NCI-H2081 treated with DMSO at 0.1 percent for 48 hours (cell line): ENCODE measurements at places on chromosomes 7 and 10.

- no peak for DNase-seq
Measured at GRCh38 chr10:6044751-6045313, 17.3 kb downstream of the IL2RA start.

- DNase-seq: no peak
Measured at GRCh38 chr7:95951531-95951930, 179.2 kb downstream of the DYNC1I1 start.

GRCh38 chr7:158386866-158387545 lies 200.6 kb downstream of the PTPRN2 start:
- no peak for DNase-seq

DNA sequence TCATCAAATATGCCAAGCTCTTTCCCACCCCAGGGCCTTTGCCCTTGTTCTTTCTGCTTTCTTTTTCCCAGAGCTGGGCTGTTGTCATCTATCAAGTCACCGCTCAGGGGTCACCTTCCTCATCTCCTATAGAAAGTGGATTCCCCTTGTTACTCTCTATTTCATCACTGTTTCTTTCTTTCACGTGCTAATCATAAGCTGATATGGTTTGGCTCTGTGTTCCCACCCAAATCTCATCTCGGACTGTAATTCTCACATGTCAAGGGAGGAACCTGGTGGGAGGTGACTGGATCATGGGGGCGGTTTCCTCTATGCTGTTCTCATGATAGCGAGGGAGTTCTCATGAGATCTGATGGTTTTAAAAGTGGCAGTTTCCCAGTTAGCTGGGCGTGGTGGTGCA lies 17.0 kb upstream of the TIAL1 start:
- DNase-seq: no peak

- DNase-seq: no peak
Measured at GRCh38 chr7:12968836-12969422, 281.5 kb downstream of the ARL4A start.

- DNase-seq: no peak
Measured at GRCh38 chr10:47167591-47167990, 132.4 kb upstream of the GDF10 start.

DNA sequence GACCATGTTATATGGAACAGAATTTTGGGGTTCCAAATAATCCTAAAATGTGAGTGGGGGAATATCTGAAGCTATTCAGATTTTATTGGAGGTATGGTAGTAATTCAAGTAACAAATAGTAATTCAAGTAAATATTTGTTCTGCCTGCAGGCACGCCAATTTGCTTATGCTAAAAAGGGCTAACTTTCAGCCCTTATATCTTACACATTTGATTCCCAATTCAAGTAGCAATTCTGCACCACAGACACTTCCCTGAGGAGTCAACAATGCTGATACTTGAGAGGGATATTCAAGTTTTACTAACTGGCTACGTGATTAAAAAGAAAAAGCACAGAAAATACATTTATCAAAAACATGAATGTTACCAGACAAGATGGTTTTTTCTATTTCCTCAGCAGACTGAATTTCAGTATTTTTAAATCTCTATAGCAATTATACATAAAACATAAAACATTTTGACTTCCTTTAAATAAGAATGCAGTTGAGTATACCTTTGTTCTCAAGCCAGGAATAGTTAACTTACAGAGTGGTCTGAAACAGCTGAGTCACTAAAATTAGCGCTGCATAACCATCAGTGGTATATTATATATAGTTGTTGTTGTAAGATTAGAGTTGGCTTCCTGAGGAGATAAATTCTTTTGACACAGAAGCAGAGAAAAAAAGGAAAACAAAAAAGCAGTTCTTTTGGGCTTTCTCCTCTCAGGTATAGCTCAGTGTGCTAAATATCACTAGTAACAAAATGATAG lies 33.9 kb downstream of the MTPN start:
- DNase-seq: no peak

- no peak for DNase-seq
Measured at GRCh38 chr7:151780631-151781030, 96.3 kb downstream of the PRKAG2 start.

- DNase-seq: no peak
Measured at GRCh38 chr7:88455696-88456095, 149.0 kb upstream of the STEAP4 start.

DNA sequence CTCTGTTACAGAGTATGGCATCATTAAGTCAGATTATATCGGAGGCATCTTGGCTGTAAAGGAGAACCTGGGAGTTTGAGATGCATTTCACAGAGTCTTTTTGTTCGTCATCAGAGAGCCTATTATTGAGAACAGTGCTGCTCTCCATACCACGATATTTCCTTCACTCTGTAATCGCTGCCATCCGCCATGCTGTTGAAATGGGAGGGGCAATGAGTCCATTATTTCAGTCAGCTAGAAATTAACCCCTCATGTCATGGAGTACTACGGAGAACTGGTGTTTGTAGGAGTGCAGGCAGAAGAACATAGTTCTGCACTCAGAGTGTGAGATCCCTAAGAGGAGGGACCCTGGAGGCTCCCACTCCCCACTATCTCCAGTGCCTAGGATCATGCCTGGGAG lies 59.2 kb downstream of the SLC16A12 start:
- no peak for DNase-seq

DNA sequence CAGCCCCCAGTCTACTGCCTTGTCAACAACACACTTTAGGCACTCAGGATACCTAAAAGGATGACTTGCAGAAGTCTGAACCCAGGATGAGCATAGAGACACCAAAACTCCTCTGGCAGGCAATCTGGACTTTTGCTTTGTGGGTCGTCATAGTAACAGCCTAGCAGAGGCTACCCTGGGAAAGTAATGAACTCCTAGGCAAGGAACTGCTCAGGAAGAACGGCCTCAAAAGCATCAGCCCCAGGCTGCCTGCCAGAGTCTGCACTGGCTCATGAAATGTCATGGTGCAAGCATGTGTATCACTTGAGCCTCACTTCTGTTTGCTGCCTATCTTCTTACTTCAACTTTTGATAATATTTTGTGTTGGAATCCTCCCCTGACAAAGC lies 715.1 kb downstream of the GRID1 start:
- DNase-seq: no peak

GRCh38 chr7:22082553-22082885 lies 136.8 kb upstream of the CDCA7L start:
- DNase-seq: no peak

DNA sequence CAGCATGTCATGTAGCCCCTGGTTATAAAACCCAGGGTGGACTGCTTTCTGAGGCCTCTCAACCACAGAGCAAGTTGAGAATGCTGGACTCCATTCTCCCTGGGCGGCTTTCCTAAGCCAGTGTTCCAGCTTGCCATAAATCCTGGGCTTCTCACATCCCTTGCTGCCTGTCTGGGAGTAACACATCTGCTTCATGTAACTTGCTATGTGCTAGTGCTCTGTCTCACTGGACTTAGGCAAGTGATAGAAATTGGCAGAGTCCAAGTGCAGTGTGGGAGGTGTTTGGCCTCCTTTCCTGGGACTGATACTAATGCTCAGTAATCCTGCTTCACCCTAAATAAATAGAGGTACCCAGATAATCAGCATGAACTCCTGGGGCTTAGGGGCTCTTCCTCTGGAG lies 277.1 kb upstream of the POM121L12 start:
- DNase-seq: no peak

DNA sequence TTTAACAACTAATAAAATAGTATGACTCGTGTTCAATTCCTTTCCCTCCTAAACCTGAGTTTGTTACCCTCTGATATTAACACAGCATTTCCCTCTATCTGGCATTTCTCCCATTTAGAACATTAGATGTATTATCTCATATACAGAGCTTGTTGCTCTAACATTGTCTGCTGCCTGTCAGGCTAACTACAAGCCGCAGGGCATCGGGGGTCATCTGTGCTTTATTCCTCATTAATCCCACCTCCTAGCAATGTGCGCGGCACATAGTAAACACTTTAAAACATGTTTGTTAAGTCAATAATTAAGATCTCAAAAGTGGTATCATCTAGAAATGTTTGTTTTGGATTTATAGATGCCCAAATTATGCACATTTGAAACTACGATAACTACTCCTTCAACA lies 52.9 kb upstream of the NEBL start:
- DNase-seq: no peak

DNA sequence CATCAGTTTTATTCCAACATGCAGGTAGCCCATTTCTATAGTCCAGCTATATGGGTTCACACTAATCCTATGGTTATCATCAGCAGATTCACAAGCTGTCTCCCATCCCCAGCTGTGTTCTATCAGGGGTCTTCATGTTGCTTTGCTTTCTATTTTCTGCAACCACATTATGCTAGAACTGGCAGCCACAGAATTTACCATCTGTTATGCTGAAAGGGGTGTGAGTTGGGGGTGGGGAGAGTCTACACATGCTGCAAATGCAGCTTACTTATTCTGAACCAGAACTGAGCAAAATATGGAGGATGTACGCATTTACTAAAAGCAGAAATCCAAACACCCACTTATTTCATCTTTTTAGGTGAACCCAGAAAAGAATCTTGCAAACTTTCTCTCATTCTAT lies 32.9 kb downstream of the SHTN1 start:
- DNase-seq: no peak

DNA sequence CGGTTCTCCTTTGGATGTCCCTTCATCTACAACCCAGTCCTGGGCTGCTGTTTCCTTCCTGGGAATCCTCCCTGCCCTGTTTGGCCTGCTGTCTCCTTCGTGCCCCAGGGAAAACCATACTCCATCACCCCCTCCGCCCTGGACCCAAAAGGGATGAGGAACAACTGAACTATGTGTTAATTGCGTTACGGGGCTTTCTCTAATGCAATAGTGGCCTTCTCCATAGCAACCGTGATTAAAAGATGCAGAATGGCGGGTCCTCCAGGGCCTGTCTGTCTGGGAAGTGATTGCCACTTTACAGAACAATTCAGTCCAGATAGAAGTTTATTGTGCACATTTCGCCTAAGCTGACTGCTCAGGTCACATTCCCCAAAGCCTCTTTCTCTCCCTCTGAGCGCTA lies 112.0 kb upstream of the FGFR2 start:
- no peak for DNase-seq

GRCh38 chr10:46542567-46543465 lies 13.6 kb downstream of the GPRIN2 start:
- DNase-seq: no peak

GRCh38 chr7:155842496-155843265 lies 30.4 kb upstream of the SHH start:
- DNase-seq: no peak

DNA sequence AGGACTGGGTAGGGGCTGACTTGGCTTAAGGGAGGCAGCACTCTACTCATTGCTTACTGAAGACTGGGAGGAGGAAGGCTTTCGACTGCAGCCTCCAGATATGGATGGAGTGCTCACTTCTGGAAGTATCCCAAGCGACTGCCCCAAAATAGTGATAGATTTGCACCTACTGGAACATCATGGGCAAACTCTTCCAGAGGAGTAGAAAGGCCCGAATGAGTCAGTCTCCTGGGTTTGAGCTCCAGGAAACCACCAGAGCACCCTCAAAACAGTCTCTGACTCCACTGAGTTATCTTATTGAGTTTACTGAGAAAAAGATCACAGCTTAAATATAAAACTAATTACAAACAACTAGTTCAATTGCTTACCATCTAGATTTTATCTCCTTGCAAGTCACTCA lies 37.2 kb upstream of the PDLIM1 start:
- DNase-seq: no peak

GRCh38 chr7:25375805-25376600 lies 147.7 kb upstream of the NPVF start:
- DNase-seq: no peak

DNA sequence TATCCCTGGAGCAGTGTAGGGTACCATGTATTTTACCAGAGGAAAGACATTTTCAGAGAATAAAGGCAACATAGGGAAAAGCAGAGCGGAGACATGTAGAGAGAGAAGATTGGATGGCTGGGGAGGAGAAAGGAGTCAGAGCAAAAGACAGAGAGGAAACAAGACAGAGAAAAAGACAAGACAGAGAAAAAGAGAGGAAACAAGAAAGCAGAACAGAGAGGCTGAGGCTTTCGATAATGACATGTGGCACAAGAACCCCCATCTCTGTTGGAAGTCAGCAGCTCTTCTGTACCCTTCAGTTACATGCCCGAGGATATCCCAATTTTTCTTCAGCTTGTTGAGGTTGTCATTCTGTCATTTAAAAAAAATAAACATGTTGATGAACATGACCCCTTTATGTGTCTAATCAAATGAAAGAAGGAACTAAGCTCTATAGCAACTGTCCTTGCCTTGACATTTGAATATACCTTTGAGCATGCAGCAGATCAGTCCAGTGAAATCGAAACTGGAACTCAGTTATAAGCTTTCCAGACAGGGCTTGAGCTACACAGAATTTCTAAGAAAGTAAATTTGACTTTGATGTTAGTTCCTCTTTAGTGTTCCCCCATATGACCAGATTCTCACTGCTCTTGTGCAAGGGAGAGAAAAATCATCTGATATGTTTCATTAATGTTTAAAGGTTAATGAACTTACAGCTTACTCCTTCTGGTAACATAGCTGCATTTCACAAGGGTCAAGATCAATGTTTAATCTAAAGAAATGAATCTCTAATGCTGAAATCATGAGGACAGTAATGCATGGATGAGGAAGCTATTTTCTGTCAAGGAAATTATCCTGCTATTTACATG lies 75.1 kb upstream of the SP4 start:
- no peak for DNase-seq

DNA sequence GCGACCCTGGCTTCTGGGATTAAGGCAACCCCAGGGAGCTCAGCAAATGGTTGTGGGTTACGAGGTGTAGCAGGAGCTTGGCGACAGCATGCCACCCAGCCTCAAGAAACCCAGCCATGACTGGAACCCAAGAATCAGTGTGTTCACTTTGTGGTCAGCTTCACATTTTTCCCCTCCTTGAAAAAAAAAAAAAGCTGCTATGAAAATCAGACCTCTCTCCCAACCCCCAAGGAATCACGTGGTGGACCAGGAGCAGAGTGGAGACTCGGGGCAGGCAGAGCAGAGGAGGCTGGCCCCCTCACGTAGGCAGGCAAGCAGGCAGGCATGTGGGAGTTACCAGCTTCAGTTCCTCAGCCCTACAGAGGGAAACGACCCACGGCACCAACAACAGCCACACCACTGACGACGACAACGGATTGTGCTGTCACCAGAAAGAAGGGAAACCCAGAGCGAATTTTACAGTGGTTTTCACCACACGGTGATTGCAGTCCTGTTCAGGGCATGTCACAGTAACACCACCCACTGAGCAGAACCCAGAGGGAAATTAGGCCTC lies 203.4 kb downstream of the SLC25A13 start:
- DNase-seq: no peak

- DNase-seq: no peak
Measured at GRCh38 chr10:6048281-6049030, 13.7 kb downstream of the IL2RA start.

- no peak for DNase-seq
Measured at GRCh38 chr10:21314111-21314626, 211.3 kb downstream of the SKIDA1 start.

DNA sequence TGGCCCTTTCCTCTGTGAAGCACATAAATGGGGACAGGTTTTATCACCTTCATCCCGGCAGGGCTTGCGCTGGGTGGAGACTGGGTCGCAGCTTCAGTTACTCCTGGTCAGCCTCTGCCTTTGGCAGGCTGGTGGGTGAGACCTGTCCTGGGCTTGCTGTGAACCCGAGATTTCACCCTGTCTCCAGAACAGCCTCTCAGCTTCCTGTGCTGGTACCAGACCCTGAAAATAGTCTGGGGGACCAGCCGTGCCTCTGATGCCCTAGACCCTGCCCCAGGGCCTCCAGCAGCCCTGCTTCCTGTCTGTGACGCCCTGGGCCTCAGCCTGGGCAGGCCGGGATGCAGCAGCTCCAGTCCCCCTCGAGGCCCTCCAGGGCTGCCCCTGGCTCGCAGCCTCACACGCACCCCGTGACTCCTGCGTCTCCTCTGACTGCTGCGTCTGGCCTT lies 13.2 kb upstream of the PWWP2B start:
- DNase-seq: no peak
